SJSA1 (cell line): ENCODE measurements at places on chromosomes 6 and 20.

DNA sequence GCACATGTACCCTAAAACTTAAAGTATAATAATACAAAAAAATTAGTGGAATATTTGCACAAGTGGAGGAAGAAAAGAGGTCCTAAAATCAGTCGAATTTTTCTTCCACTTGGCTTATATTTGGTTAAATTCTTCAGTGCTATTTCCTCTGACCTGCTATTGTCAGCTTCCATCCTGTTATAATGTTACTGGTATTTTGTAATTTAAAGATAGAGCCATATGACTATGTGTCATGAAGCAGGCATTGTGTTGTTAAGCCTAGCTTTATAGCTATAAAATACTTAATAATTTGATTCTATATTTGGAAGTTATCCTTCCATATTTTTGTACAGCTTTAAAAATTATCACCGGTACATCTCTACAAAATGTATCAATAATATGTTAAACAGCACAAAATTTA, 455.9 kb upstream of the MARCKS start:
- DNase-seq, result no peak

GRCh38 chr6:123829302-123829953, 25.8 kb downstream of the NKAIN2 start:
- DNase-seq, result no peak

DNA sequence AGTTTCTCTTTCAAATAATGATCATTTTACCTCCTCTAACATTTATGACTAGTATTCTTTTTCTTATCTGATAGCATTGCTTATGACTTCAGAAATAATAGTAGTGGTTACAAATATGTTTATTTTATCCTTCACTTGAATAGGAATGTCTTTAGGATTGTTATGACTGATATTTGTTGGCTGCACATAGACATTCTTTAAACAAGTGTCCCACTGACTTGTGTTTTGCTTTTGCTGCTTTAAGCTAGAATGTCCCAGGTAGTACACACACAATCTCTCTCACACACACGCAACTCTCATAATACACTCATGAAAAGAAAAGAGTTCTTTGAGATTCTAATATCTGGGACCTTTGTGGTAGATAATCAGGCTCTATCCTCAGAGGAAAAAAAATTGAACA, 21.6 kb downstream of the KIAA1586 start:
- no peak for DNase-seq

DNA sequence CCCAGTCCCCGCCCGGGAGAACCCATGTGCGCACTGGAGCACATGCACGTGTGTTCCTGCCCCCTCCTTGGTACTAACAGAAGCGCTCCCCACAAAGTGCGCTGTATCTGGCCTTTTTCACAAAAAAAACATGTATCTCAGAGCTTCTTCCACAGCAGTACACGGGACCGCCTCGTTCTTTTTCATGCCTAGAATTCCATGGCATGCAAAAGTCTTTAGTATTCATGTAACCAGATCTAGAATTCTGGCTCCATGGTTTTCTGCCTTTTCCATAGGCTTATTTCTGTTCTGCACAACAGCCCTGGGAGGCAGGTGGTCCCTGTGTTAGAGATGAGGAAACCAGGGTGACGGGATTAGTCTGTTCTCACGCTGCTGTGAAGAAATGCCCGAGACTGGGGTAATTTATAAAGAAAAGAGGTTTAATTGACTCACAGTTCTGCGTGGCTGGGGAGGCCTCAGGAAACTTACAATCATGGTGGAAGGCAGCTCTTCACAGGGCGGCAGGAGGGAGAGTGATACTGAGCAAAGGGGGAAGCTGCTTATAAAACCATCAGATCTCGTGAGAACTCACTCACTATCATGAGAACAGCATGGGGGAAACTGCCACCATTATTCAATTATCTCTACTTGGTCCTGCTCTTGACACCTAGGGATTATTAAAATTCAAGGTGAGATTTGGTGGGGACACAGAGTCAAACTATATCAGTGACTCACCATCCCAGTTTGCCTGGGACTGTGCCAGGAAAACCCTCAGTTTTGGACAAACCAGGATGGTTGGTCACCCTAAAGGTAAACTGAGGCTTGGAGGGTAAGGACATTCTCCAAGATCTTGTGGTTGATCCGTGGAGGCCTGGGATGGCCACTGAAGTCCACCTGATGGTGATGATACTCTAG, 41.0 kb downstream of the C20orf203 start:
- DNase-seq, result no peak

- DNase-seq, result no peak
Measured at GRCh38 chr6:41092421-41093140, 19.8 kb downstream of the NFYA start.

- DNase-seq, result no peak
Measured at GRCh38 chr20:49411221-49411925, 71.1 kb downstream of the KCNB1 start.

GRCh38 chr6:72002415-72002814, 116.1 kb downstream of the RIMS1 start:
- no peak for DNase-seq

- no peak for DNase-seq
Measured at GRCh38 chr6:51953246-51953645, 134.2 kb downstream of the PKHD1 start.

DNA sequence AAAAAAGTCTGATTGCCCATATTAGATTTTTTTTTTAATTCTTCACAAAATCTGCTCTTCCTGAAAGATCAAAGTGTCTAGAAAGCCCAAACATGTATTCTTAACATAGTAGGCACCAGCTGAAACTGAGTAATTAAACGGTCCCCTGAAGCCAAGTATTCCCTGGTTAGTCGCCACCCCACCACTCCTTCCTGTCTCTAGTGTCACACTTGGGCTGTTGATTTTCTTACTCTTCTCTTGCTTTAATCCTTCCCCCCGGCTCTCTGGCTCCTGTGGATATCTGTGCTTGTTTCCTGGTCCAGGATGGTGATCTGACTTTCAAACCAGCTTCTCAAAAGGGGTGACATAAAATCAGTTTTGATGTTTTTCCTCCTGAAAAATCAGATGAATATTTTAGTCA, 162.9 kb downstream of the QKI start:
- DNase-seq, result no peak

- DNase-seq, result no peak
Measured at GRCh38 chr6:119353696-119354095, 4.1 kb upstream of the MAN1A1 start.
